Stimulated activated CD4-positive, alpha-beta T cell treated with anti-CD3 and anti-CD28 coated beads, Interleukin-1b, Interleukin-23, amount 100 ng/mL, for 1 hour (primary cell): ENCODE measurements at places on chromosomes 4 and X.

DNA sequence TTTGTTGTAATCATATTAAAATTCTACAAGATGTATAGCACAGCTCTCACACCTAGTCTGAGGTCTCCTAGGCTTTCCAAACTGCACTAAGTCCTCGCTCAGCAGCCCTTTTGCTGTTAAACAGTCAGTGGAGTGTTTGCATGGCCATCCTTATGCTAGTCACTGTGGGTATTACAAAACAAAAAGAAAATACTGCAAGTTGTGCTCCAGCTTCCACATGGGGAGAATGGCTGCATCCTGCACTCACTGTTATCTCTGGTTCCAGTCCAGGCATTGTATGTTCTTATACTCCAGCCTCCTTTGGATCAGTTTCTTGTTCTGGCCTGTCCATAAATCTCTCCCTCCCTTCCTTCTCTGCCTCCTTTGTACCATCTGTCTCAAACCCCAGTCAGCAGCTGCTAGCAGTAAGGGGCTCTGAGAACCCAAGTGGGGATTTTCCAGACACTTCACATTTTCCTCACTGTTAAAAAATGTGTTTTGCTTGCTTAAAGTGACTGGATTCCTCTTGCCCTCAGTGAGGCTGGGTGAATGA, 38.5 kb upstream of the BMP15 start:
- no peak for DNase-seq

- no peak for DNase-seq
These were observed 45.3 kb downstream of the MMRN1 start for GRCh38 chr4:89939994-89940393.

DNA sequence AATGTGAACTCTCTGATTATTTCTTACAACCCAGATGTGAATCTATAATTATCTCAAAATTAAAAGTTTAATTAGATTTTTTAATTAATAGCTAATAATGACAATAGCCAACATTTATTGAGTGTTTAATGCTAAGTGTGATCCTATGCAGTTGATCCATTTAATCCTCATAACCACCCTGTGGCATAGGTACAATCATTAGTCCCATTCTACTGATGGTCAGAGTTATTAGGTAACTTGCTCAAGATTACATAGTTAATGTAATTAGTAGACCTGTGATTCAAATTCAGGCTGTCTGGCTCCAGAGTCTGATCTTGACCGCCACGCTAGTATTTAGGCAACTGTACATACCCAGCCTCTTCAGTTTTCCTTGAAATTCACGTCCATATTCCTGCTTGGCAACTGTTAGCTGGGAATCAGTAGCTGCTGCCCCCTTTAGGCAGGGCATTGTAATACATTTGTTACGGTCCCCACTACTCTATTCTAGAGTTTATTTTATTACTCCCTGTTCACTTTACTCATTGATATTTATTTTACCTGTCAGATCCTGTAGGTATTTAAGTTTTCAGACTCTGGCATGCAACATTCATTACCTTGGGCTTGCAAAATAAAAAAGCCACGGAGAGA, 20.6 kb upstream of the TEC start:
- no peak for DNase-seq

DNA sequence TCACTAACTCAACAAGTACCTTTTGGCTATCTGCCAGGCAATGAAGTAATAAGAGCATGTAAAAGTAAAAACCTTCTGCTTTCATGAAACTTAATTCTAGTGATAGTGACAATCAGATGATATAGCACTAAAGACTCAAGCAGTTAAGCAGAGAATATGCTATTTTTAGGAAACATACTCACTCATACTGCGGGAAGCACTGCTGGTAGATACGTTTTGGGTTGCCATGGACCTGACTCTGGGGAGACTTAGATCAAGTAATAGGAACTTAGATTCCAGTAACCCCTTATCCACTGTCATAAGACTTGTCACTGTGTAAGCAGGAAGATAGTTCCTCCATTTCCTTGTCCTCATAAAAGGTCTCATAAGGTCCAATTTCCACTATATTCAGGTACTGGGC, 386.3 kb downstream of the DMD start:
- DNase-seq = no peak

GRCh38 chrX:39689376-39690104, 408.2 kb downstream of the BCOR start:
- DNase-seq = no peak

DNA sequence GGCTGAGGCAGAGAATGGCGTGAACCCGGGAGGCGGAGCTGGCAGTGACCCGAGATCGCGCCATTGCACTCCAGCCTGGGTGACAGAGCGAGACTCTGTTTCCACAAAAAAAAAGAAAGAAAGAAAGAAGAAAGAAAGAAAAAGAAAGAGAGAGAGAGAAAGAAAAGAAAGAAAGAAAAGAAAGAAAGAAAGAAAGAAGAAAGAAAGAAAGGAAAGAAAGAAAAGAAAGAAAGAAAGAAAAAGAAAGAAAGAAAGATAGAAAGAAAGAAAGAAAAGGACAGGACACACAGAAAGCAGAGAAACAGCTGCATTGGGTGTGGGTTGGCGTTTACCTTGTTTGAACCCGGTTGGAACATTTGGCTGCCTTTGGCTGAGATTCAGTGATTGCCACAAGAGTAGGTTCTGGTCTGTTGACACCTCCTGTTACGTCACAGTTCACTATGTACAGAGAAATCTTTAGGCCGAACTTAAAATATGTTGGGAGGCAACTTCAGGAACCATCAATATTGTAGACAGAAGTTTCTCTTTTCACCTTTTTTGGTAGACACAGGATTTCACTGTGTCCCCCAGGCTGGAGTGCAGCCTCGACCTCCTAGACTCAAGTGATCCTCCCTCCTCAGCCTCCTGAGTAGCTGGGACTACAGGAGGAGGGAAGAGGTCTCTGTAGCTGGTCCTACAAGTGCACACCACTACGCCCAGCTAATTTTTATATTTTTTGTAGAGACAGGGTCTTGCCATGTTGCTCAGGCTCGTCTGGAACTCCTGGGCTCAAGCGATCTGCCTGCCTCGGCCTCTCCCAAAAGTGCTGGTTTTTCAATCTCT, 16.3 kb upstream of the PLCXD1 start:
- no peak for DNase-seq

DNA sequence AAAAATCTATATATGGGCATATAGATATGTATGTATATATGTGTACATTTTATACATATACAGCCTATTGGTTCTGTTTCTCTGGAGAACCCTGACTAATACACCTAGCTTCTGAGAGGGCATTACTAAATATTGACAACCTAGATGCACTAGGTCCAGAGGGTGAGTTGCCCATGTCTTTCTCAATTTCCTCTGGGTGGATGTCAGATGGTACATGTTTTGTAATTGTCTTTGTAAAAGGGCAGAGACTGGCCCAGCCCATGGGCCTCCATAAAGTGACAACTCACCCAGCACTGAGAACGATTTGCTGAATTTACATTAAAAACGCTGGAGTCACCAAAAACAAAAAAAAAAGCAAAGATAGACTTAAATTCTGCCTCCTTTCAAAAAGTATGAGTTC, 198.5 kb upstream of the FAM241A start:
- no peak for DNase-seq

DNA sequence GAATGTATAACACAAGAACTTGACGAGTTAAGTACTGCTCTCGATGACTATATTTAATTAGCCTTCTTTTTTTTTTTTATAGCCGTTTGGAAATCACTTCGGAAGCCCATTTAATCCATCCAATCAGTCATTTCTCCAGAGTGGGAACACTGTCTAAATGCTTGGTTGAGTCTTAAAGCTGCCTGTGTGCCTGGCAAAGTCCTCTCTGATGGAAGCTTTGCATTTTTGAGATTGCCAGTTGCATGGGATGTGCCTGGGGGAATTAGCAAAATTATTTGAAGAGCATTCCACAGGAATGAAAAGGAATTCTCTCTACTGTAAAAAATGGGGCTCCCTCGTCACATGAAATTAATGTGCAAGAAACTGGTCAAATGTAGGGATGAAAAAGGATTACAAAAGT, 398.8 kb upstream of the RPS6KA3 start:
- DNase-seq = no peak

DNA sequence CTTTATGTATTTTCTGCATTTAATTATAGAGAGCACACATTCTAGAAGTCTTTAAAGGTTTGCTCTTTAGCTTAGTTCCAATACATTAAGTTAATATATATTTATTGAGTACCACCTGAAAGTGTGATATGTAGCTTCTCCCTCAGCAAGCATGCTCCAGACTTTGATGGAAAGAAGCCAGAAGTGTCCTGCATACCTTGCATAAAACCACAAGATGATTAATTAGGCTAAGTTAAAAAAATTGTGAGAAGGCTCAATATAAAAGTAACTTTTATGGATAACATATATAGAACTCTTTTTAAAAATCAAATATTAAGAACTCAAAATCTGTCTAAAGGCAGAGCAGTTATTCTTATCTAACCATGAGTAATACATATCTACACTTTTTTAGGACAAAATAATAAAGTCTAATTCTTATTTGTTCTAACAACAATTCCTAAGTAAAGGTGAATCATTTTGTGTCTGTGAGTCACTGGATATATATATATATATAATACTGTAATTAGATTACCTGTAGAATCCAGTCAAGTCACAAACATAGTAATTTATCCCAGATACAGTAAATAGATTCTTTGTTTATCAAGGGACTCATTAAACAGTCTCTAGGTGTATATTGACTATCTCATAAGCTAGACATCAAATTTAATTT, 51.2 kb downstream of the INTS12 start:
- DNase-seq = no peak

DNA sequence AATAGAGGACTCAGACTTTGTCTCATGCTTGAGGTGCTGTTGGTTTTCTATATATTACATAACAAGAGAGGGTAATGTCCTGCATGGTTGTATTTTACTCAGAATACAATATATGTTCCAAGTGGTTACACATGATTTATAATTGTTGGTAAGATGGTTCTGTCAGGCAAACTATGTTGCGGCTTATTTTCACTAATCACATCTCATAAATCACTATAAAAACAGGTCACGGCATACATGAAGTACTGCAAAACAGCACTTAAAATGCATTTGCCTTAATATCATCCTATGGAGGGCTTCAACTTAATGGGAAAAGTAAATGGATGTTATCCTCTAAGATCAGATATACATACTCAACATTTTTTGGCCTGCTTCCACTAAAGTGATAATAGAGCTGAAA, 246.0 kb upstream of the ARSJ start:
- no peak for DNase-seq

- no peak for DNase-seq
These were observed 69.8 kb downstream of the MTNR1A start for GRCh38 chr4:186485561-186486062.

GRCh38 chr4:136900696-136901095, 631.6 kb downstream of the PCDH18 start:
- no peak for DNase-seq

DNA sequence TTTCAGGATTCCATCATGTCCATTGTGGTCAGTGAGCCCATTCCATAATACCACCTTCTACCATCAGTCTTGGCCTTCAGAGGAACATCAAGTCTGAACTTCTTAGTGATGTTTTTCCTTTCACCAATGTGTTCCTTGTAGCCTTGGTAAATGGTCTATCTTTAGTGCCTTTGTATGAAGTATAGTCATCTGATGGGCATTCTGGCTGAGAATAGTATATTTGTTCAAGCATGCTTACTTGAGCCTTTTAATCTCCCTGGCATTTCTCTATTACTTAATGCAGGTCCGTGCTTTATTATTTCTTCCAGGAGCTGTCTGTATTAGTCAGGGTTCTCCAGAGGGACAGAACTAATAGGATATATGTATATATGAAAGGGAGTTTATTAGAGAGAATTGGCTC, 99.7 kb downstream of the TLL1 start:
- DNase-seq = no peak

GRCh38 chr4:137909529-137910309, 332.4 kb downstream of the SLC7A11 start:
- DNase-seq = no peak

- DNase-seq = no peak
These were observed at the start of gene SYNPO2 for GRCh38 chr4:118888666-118889311. Gene SYNPO2 (plus strand): TSS chr4:118888854. CDS start chr4:118889037, 183 bp downstream.

DNA sequence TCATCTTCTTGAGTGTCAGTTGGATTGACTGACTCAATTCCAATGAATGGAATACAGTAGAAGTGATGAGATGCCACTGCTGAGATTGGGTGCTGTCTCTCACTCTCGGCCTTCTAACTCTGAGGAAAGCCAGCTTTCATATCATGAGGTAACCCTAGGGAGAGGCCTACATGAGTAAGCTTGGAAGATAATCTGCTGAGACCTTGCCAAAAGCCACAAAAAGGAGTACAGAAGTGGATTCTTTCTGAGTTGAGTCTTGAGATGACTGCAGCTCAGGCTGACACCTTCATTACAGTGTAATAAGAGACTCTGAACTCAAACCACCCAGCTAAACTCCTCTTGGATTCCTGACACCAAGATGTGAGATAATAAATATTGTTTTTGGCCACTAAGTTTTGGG, 537.4 kb upstream of the MAGEB18 start:
- DNase-seq = no peak

GRCh38 chr4:116638592-116638991, 446.8 kb downstream of the TRAM1L1 start:
- DNase-seq = no peak

- DNase-seq = no peak
These were observed 595 bp downstream of the KLHL34 start for GRCh38 chrX:21657318-21658151.

DNA sequence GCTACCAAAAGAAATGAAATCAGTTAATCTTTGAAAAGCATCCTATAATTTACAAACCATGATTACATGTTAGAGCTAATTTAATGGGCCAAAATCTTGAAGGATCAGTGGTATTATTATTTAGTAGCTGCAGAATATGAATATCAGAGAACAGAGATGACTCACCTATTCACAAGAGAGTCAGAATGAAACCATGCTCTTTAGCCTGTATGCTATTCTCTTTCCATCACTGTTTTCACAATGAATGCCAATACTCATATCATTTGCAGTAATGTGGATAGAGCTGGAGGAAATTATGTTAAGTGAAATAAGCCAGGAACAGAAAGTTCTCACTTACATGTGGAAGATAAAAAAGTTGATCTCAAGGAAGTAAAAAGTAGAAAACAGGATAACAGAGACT, 414.1 kb downstream of the CENPC start:
- no peak for DNase-seq

- no peak for DNase-seq
These were observed 17.9 kb upstream of the VEGFC start for GRCh38 chr4:176810481-176811249.

DNA sequence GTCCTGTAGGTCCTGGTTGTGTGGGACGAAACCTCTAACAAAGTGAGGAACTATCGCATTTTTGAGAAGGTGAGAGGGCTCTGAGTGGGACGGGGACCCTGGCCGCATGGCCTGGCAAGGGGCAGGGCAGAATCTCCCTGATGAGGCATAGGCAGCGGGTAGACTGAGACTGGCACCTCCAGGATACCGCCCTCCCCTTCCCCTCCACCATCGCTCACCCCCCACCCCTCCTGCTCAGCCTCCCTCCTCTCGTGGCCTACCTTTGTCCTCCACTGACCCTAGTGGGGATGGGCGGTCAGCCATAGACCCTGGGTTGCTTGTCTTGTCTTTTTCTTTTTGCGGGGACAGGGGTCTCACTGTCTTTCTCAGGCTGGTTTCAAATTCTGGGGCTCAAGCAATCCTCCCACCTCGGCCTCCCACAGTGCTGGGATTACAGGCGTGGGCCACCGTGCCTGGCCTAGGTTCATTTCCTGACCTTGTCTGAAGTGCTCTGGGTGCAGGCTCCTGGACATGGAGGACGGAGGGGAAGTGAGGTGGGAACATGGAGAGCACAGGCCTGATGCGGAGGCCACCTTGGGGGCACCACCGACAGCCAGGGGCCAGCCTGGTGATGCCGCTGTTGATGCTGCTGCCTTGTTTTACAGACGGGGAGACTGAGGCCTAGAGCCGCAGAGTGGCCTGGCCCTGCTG, 10.5 kb upstream of the ADD1 start:
- DNase-seq = no peak
